Sciatic nerve (tissue), 2 donors: ENCODE measurements at places on chromosomes 12 and 14.

DNA sequence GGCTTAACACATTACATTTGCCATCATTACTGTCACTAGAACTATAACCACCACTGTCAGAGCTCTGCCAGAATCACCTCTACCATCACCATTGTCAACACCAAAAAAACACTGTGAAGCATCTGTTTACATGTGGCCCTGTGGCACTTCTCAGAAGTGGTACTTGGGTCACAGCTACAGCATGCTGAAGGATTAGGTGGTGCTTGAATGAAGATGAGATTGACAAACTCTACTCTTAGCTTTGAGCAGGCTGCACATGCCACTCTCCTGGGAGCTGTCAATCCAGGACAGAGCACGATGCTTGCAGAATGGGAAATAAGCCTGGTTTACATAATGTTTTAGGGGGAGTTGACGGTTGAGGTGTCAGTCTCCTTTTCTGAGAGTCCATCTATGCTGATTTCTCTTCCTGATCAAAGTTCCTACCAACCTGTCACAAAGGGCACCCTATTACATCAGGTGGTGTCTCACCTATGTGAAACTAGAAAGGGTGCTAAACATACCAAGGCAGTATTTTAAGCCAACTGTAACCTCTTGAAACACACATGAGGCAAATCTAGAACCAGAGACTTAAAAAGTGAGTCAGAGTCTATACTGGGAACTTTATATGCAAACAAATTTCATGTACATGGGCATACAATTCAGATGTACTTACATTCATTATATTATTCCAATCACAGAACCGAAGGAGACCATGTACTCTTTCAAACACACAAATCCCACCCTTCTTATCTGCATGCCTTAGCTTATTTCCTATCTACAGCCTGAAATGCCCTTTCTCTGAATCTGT lies 258.7 kb downstream of the EMP1 start:
- DNase-seq = no peak

GRCh38 chr12:56803750-56804149 lies 40.6 kb downstream of the HSD17B6 start:
- no peak for DNase-seq

- no peak for DNase-seq
These were observed 5.1 kb upstream of the SSTR1 start for GRCh38 chr14:38202444-38203191.

- DNase-seq = no peak
These were observed 12.1 kb upstream of the CDH24 start for GRCh38 chr14:23069413-23069806.

GRCh38 chr12:116161588-116161987 lies 115.9 kb downstream of the MED13L start:
- no peak for DNase-seq

DNA sequence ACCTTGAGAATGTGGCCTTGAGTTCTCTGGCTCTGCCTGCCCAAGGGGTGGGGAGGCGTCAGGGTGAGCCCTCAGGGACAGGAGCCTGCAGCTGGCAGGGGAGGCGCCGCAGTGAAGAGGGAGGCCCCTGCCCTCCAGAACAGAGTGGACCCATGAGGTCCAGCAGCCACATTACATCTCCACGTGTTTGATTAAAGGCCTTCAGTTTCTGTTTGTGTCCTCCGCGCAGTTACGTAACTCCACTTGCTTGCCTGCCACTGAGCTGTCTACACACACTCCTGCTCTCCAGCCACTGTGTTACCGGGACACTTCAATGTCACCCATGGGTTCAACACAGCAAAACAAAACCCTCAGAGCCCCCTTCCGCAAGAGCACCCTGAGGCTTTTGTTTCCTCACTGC lies 70.4 kb downstream of the CHGA start:
- DNase-seq = no peak

- DNase-seq = no peak
These were observed 26.5 kb upstream of the RCOR1 start for GRCh38 chr14:102565959-102566358.

GRCh38 chr14:25108959-25109358 lies 59.0 kb upstream of the STXBP6 start:
- DNase-seq = no peak

GRCh38 chr14:101600891-101601605 lies 39.8 kb downstream of the DIO3 start:
- DNase-seq = peak; percentile 33

DNA sequence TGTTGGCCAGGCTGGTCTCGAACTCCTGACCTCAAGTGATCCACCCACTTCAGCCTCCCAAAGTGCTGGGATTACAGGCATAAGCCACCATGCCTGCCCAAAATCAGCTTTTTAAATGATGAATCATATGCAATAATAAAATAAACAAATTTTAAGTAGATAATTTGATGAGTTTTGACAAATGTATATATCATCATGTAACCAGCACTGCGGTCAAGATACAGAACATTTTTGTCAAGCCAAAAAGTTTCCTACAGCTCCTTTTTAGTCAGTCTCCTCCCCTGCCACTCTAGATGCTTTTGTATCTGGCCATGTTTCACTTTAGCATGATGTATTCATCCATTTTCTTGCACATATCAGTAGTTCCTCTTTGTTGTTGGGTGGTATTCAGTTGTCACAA lies 17.2 kb downstream of the FRMD6 start:
- no peak for DNase-seq

DNA sequence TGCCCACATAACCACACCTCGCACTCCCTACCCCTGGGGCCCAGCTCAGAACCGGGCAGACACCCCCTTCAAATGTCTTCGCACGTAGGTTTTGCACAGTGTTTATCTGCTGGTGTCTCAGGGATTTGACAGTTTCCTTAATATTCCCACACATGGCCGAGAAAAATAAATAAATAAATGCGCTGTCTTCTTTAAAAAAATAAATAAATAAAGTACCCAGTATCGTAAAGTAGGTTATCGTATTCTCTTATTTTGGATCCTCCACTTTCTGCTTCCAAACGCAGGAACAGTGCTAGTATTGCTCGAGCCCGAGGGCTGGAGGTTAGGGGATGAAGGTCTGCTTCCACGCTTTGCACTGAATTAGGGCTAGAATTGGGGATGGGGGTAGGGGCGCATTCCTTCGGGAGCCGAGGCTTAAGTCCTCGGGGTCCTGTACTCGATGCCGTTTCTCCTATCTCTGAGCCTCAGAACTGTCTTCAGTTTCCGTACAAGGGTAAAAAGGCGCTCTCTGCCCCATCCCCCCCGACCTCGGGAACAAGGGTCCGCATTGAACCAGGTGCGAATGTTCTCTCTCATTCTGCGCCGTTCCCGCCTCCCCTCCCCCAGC lies 710 bp upstream of the FOS start:
- no peak for DNase-seq

DNA sequence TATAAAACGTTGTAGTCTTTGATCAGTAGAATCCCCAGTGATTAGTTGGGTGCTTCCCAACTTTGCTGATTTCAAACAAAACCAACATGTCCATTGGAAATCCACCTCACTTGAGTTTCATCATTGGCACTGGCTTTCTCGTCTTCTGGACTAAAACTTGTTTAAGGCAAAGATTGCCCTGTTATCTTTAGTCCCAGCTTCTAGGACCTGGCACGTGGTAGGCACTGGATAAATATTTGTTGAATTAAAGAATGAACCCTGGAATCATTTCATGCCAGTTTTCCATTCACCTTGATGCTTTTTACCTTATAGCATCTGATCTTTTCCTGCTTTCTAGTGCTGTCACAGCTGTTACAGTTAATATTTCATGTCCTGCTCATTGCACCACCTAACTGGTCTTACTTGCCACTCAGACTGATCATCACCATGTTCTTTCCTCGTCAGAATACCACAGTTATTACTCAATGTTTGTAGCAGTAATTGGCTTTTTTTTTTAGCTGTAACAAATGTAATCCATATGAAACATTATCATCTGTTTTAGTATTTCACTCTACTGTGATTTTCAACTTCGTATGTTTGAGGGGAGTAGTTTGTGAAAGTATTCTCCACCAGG lies 7.3 kb upstream of the C12orf50 start:
- no peak for DNase-seq
